ENCODE measurements at places on chromosomes 7 and 10.

DNA sequence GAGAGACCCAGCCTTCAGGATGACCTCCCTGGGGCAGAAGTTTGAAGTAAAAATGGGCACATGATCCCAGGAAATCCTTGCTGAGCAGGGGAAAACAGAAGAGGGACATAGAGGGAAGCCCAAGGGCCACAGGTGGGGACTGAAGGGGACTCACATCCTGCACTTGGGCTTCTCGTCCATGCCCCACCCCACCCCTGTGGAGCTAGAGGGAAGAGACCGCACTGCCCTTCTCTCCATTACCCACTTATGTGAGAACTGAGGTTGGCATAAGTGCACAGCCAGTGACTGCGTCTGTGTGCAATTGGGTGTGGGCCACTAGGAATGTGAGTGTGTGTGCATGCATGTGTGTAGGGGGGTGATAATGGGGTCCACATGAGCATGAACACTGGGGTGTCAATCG lies 43.4 kb upstream of the SLF2 start:
- no peaks in the 10 kb centered on the region for H3K36me3 ChIP-seq
- H3K4me3 ChIP-seq = no peak overlapping the region
- DNase-seq = no peak
- H3K4me1 ChIP-seq = peaks cover 11% of the 10 kb centered on the region
- peaks cover 65% of the 10 kb centered on the region for H3K27me3 ChIP-seq

- peak within 1 kb of the TSS; percentile 29 for H3K27ac ChIP-seq
- no peaks in the 10 kb centered on the region for H3K36me3 ChIP-seq
- H3K27me3 ChIP-seq = peaks cover 65% of the 10 kb centered on the region
- peaks cover 10% of the 10 kb centered on the region for H3K4me1 ChIP-seq
- peak; percentile 16 for DNase-seq
Measured at GRCh38 chr10:7666253-7667023, at the start of gene ITIH5. ITIH5 (minus strand) TSS chr10:7666966; CDS start chr10:7666892, 74 bp downstream.

DNA sequence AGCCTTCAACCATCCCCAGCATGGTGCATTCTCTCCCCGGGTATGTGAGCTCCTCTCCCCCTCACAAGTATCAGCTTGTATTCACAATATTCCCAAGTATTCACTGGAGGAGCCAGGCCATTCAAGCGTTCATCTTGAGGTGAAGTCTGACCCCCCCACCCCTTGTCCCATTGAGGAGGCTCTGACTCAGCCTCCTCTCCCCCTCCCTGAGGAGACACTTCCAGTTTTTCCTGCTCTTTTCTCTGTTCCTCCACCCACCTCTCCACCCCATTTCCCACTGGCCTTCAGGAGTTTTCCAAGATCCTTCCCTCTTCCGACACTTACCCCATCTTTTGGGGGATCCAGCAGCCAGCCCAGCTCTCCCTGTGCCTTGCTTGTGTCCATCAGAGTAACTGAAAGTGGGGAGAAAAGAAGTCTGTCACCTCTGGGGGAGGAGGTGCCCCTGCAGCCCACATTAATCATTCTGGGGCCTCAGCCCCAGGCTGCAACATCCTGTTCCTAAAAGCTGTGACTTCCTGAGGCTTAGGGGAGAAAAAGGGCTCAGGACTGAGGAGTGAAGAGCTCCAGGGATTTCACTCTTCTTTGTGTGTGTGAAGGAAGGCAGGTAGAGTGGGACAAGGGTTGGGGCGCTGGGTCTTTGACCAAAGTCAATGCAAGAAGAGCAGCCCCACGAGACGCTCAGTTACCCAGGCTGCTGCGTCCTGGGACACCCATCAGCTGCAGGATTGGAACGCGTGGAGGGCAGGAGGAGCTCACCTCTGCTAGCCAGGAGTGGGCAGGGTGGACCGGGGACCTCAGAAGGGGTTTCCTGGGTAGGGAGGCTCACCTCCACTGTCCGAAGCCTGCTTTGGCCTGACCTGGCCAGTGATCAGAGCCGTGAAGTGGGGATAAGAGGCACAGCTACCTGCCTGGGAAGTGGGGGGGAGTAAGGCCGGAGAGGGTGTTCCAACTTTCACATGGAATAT lies 1.1 kb downstream of the EPHA1 start:
- peak overlapping the region; percentile 90 for H3K4me3 ChIP-seq
- peaks cover 49% of the 10 kb centered on the region for H3K4me1 ChIP-seq
- H3K27ac ChIP-seq = peak overlapping the region; percentile 55
- H3K36me3 ChIP-seq = peaks cover 2% of the 10 kb centered on the region
- H3K27me3 ChIP-seq = no peaks in the 10 kb centered on the region

DNA sequence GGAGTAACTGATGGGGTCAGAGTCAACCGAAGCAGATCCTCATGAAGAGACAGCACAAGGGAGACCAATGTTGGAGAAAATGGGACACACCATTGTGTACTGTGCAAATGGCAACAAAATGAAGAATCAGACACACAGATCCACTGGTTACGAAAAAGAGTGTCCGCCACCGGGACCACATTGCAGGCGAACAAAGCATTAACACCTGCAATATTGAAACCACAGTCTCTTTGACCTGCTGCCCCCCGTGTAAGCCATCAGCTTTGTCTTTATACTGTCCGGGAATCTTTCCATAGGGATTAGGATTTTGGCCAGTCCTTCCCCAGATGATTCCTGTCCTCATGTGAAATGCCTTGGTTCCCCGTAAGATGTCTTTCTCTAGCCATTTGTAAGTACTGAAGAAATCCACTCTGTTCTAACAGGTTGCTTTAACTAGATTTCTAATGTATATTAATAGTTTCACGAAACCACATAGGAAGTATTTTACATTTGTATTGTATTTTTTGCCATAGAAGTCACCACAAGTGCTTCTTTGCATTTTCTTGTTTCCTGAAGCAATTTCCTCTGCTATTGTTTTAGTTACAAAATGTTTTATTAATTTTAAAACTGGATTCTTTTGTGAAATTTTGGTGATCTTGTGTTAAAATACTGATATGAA lies 140.8 kb upstream of the NFE2L3 start:
- H3K36me3 ChIP-seq = peaks cover 1% of the 10 kb centered on the region
- DNase-seq = no peak
- no peaks in the 10 kb centered on the region for H3K27me3 ChIP-seq
- peaks cover 12% of the 10 kb centered on the region for H3K4me1 ChIP-seq
- no peak overlapping the region for H3K4me3 ChIP-seq
- H3K27ac ChIP-seq = peak overlapping the region; percentile 29

DNA sequence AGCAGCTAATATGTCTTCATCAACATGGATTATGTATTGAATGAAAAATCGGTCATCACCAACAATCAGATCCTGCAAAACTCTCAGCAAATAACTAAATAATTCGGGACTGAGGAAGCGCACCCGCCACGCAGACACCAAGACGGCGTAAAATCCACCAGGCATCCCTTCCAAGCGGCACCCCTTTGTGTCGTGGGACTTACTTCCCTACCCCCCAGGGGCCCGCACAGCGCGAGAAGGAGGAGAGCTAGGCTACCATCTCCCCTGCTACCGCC lies 721 bp downstream of the ARL3 start:
- H3K27ac ChIP-seq = peak overlapping the region; percentile 96
- H3K4me1 ChIP-seq = peaks cover 37% of the 10 kb centered on the region
- no peaks in the 10 kb centered on the region for H3K27me3 ChIP-seq
- peak overlapping the region; percentile 85 for H3K4me3 ChIP-seq
- DNase-seq = no peak

DNA sequence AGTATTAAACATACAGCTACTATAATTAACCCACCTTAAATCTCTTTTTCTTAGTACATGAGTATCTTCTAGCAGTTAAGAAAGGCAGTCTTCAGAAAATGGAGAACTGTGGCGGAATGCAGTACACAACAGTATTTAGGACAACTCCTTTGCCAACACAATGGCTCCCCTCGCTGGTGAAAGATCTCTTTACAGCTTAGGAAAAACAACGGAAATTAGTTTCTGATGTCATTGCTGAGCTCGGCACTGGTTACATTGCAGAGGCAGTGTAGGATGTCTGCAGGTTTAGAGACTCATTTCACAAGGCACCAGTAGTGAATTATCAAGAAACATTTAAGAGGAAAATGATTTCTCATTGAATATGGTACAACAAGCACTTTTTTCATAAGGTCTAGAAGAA lies 43.4 kb downstream of the GLRX3 start:
- H3K27me3 ChIP-seq = no peaks in the 10 kb centered on the region
- peaks cover 18% of the 10 kb centered on the region for H3K36me3 ChIP-seq
- no peak overlapping the region for H3K4me3 ChIP-seq
- H3K4me1 ChIP-seq = no peaks in the 10 kb centered on the region

DNA sequence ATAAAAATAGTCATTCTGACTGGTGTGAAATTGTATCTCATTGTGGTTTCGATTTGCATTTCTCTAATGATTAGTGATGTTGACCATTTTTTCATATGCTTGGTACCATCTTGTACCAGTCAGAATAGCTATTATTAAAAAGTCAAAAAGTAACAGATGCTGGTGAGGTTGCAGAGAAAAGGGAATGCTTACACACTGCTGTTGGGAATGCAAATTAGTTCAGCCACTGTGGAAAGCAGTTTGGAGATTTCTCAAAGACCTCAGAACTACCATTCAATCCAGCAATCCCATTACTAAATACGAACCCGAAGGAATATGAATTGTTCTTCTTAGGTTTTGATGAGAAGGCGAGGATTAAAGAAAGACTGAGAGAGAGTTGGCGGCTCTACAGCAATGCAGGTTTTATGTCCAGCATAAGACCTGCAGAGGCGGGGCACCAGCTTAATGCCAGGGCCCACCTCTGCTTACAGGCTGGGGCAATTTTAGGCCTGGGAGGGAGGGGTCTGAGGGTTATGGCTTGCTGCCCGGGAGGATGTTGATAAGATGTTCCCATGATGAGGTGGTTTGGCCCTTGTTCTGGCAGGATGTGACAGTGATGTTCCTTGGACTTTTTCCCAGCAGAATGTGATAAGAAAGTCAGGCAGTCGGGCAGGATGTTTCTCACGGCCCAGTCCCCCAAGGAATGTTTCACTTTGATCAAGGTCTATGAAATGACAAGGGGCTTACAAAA lies 74.4 kb downstream of the MEST start:
- no peaks in the 10 kb centered on the region for H3K4me1 ChIP-seq
- H3K36me3 ChIP-seq = peaks cover 29% of the 10 kb centered on the region
- no peak overlapping the region for H3K4me3 ChIP-seq
- no peak for DNase-seq

All from progenitor cell of endocrine pancreas (in vitro differentiated cells).